Kidney (tissue), 22 donors: ENCODE measurements at places on chromosomes 3 and 15. TPM values are rescaled to one million over a fixed set of nuclear protein-coding genes. Genes with fewer than 3 reads are reported as not detected.

DNA sequence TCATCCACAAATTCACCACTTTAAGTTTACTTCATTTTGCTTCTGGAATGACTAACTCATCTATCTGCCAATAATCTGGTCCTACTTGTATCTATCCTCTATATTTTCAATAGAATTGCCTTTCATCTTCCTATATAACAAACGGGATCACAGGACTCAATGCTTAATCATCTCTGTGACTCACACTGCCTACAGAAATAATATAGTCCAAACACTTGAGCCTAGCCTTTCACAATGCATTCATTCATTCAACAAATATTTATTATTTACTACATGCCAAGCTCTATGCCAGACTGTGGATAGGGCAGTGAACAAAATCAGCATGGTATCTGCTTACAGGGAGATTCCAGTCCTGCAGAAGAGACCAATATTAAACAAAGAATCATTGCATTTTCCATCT lies 16.6 kb upstream of the AGTR1 start:
- DNase-seq = no peak

DNA sequence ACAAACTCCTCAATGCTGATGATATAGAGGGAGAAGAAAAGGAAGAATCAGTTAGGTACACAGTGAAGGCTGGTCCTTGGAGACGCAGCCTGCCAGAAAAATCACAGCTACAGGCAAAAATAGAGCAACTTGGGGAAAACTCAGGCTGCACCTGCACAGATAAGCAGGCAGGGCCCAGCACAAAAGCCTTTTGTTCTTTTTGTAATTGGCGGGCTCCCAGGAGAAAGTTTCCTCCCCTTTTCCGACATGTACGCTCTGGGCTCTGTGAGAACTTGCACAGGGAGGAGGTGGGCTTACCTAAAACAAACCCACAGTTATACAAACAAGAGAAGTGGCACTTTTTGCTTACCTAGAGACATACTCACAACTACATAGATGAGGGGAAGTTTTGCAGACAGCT lies 813.4 kb upstream of the EPHA6 start:
- no peak for DNase-seq

DNA sequence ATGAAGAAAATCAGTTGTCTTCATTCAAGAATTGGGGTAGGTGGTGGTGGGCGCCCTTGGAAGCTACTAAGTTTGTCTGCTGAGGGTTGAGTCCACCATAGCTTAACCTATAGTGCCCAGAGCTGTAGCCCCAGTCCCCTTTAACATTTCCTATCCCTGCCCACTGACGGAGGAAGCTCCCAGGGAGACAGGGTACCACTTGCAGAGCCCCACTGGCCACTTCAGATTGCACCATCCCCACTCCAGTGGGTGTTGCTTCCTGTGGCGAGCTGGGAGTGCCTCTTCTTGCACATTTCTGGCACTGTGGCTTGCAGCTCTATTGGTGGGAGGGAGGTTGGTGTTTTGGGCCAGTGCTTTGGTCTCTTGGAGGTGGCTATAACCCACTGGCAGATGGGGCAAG lies 2.7 kb downstream of the PXYLP1 start:
- DNase-seq = no peak

The CSPG4 gene
- total RNA-seq = 30.7 TPM
